ENCODE measurements at places on chromosomes 5 and 9.

GRCh38 chr5:123182072-123182471 lies 93.0 kb downstream of the PRDM6 start:
- H3K27ac ChIP-seq = no peak overlapping the region
- H3K4me1 ChIP-seq = no peaks in the 10 kb centered on the region
- H3K4me3 ChIP-seq = no peak overlapping the region
- no peak for DNase-seq

GRCh38 chr5:74365723-74366122 lies 274.8 kb downstream of the ENC1 start:
- no peaks in the 10 kb centered on the region for H3K36me3 ChIP-seq
- no peak for DNase-seq
- H3K27ac ChIP-seq = no peak overlapping the region
- H3K4me1 ChIP-seq = no peaks in the 10 kb centered on the region

- H3K27me3 ChIP-seq = no peaks in the 10 kb centered on the region
- no peak for DNase-seq
- peaks cover 29% of the 10 kb centered on the region for H3K36me3 ChIP-seq
Measured at GRCh38 chr5:177023303-177023664, 788 bp downstream of the ZNF346 start.

GRCh38 chr5:181207214-181207959 lies 2.4 kb upstream of the TRIM7 start:
- H3K27ac ChIP-seq = peak overlapping the region; percentile 52
- DNase-seq = peak; percentile 85
- H3K27me3 ChIP-seq = peaks cover 36% of the 10 kb centered on the region
- peaks cover 49% of the 10 kb centered on the region for H3K4me1 ChIP-seq

DNA sequence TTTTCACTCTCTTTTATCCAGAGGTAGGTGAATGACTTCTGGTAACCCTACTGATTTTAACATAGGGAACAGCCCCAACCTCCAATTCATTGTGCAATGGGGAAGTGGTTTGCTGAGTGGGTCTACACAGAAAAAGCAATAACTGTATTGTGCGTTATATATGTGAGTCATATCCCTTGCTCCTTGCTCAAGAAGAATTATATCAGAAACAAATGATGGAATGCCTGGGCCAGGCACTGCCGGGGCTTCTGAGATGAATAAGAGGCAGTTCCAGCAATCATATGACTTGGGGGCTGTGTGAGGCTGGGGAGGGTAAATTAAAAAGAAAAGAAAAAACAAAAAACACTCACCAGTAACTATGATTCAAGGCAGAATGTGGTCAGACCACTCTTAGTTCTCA lies 79.2 kb upstream of the ABCA1 start:
- no peaks in the 10 kb centered on the region for H3K36me3 ChIP-seq
- no peak overlapping the region for H3K27ac ChIP-seq
- H3K4me3 ChIP-seq = no peak overlapping the region
- DNase-seq = no peak

All from DND-41 (cell line).